ENCODE measurements at places on chromosomes 13 and 19. TPM values are rescaled to one million over a fixed set of nuclear protein-coding genes. Genes with fewer than 3 reads are reported as not detected.

- no peak for DNase-seq
Measured at GRCh38 chr13:27321468-27322431, 51.1 kb downstream of the RASL11A start.

- no peak for DNase-seq
Measured at GRCh38 chr19:49069026-49069425, 3.5 kb downstream of the KCNA7 start.

- no peak for DNase-seq
Measured at GRCh38 chr19:5050067-5050656, 81.2 kb downstream of the KDM4B start.

DNA sequence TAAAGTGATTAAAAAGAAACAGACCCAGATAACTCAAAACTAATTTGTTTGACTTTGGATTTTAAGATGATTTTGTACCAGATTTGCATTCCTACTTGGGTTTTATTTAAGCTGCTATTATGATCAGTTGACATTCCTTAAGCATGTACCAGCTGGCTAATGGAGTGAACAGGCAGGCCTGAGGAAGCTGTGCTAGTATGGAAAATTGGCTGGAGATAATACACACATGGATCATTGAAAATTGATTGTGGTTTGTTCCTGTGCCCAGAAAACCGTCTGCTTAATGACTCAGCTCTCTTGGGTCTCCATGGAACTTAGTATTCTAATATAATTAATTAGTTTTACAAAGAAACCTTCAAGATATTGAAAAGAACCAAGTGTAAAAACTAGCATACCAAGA is 22.6 kb downstream of the POLR1D start:
- no peak for DNase-seq

DNA sequence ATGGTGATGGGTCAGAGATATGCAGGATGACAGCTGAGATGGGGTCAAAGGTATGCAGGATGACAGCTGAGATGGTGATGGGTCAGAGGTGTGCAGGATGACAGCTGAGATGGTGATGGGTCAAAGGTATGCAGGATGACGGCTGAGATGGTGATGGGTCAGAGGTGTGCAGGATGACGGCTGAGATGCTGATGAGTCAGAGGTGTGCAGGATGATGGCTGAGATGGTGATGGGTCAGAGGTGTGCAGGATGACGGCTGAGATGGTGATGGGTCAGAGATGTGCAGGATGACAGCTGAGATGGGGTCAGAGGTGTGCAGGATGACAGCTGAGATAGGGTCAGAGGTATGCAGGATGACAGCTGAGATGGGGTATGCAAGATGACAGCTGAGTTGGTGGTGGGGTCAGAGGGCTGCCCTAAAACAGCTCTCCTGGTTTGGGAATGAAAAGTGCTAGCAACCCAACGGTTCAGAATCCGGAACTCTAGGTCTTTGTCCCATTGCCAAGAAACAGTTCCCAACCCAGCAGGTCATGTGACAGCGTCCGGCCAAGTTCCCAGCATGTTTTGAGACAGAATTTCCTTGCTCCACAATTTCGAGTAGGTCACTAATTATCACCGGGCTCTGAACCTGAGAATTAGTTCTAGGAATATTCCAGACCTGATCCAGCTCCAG is 3.2 kb downstream of the SELENOW start:
- no peak for DNase-seq

- peak; percentile 83 for DNase-seq
Measured at GRCh38 chr13:110108348-110109139, 198.4 kb downstream of the COL4A1 start.

- DNase-seq: no peak
Measured at GRCh38 chr13:46715363-46715762, 81.6 kb downstream of the ESD start.

DNA sequence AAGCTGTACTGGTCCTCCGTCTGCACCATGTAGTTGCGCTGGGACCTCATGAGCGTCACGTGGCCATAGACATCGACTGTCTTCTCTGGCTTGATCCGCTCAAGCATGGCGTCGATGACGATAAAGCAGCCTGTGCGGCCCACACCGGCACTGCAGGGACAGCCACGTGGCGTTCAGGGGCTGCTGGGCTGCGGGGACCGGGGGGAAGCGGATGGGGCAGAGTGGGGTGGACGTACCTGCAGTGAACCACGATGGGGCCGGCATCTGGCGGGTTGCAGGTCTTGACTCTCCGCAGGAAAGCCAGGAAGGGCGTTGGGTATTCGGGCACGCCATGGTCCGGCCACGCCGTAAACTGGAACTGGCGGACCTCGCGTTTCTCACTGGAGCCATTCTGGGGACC is 128.5 kb downstream of the PTPRS start:
- DNase-seq: no peak

- DNase-seq: no peak
Measured at GRCh38 chr19:10291554-10292205, 1.9 kb downstream of the ICAM5 start.

- DNase-seq: peak; percentile 84
Measured at GRCh38 chr19:12777217-12778016, 2.1 kb upstream of the HOOK2 start.

- DNase-seq: no peak
Measured at GRCh38 chr13:94758436-94758960, 46.2 kb upstream of the SOX21 start.

GRCh38 chr19:7504684-7505083 is 11.2 kb upstream of the ZNF358 start:
- no peak for DNase-seq

DNA sequence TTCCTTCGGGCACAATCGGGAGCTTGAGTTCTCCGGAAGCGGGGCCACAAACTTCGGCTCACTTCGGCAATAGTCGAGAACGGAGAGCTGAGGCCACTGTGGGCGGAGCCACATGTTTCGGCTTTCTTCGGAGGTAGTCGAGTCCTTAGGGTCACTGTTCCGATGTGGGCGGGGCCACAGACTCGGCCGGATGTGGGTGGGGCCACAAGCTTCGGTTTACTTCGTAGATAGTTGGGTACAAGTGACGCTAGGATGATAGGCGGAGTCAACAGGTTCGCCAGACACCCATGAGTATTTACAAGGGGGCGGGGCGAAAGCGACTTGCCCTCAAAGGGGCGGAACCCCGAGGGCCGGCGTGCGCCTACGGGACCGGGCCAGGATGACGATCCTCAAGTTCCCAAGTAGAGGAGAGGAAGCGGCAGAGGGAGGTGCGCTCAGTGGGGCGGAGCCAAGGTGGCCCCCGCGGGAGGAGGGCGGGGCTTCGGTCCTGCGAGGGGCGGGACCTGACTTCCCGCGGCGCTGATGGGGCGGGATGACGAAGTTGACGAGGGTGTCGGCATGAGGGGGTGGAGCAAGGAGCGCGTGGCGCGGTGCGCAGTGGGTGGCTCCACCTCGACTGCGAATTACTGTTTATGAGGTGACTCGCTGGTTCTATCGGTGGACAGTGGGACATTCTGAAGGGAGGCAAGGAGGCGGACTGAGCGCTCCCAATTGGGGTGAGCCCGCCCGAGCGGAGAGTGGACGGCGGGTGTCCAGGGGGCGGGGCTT is 539 bp upstream of the MBOAT7 start:
- peak; percentile 100 for DNase-seq

- DNase-seq: peak; percentile 62
Measured at GRCh38 chr13:34750078-34750931, 191.8 kb upstream of the NBEA start.

- DNase-seq: no peak
Measured at GRCh38 chr19:55353356-55353802, 1.1 kb downstream of the COX6B2 start.

- DNase-seq: peak; percentile 51
Measured at GRCh38 chr19:19405971-19406877, 749 bp downstream of the GATAD2A start.

DNA sequence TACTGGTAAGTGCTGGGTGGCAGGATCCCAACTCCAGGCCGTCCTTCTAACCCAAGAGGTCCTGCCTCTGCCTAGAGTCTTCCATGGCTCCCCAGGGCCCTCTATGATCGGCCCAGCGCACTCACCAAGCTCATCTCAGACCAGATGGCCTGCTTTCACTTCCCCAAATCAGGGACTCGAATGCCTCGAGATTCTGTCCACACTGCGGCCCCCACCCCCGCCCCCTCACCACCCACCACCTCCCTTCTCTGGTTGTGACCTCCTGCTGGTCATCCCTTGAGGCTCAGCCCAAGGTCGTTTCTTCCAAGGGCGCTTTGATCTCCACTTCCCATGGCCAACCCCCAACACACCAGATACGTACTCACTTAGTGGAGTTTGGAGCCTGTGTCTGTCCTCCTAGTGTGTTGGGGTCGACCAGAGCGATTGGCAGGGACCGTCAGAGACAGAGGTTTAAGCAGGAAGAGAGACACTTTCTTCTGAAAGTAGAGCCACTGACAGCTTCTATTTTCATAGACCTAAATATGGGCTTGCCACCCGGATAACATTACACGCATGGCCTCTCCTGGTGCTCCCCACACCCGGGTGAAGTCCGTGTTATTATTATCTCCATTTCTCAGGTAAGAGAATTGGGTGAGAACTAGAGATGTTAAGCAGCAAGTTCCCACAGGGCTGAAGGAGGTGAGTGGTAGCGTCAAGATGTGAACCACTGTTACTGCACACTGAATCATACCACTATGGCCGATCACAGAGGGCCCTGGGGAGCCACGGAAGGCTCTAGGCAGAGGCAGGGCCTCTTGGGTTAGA is at the start of gene FCER2:
FCER2 (minus strand) TSS at position 478 of the 804 bp plus-strand sequence. CDS start 2,371 bp downstream, outside the sequence.
- DNase-seq: no peak

- no peak for DNase-seq
Measured at GRCh38 chr13:76406243-76406642, 480.0 kb downstream of the KCTD12 start.

DNA sequence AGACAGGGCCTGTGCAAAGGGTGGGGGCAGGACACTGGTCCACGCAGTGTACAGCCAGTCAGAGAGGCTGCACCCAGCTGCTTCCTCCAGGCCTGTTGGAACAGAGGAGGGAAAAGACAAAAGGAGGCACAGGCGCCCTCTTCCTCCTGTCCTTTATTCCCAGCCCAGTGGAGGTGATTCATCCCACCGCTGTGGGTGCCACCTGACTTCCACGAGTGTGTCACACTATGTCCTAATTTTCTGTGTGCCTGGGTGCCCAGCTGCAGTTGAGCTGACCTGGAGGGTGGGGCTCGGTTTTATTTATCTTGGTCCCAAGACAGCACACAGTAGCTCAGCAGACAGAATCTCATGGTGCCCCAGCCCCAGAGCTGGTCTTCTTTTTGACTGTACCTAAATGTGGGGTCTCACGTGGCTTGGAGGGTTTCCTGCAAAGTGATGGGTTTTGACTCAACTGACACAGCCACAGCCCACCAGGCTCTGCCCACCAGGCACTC is 9.0 kb downstream of the EPS15L1 start:
- no peak for DNase-seq

DNA sequence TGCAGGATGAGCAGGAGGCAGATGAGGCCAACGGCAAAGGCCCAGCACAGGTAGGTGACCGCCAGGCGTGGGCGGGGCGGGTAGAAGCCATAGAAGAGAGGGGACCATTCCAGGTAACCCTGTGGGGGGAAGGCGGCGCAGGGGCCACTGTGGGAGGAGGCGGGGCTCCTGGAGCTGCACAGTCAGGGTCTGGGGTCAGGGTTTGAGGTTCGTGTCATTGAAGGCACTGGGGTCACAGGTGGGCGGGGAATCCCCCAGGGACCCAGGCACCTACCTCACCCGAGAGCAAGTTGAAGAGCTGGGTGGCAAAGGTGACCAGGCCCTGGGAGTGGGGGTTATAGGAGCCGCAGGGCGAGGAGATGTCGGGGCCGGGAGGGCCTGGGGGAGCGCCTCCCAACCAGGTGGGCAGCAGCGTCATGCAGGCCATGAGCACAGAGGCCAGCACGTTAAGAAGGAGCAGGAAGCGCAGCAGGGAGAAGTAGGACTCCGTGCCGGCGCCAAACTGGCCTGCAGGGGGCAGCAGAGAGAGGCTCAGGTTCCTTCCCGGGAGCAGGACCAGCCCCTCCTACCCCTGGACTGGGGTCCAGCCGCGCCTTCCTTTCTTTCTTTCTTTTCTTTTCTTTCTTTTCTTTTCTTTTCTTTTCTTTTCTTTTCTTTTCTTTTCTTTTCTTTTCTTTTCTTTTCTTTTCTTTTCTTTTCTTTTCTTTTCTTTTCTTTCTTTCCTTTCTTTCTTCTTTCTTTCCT is 4.6 kb downstream of the TMC4 start:
- DNase-seq: peak; percentile 95

GRCh38 chr19:1474765-1475351 is 4.2 kb downstream of the C19orf25 start:
- no peak for DNase-seq

Gene MED26
- 11.4 TPM for total RNA-seq

Gene CLPTM1
- 83.9 TPM for total RNA-seq

Gene CAB39L
- 6.0 TPM for total RNA-seq

Gene ADAT3
- 12.9 TPM for total RNA-seq

Gene C19orf85
- total RNA-seq: 1.2 TPM

Gene CBARP
- 25.6 TPM for total RNA-seq

Gene ZNF566
- 18.0 TPM for total RNA-seq

Gene CHAF1A
- total RNA-seq: 143 TPM

Gene ZNF568
- 3.1 TPM for total RNA-seq

Gene NALCN
- total RNA-seq: 0.09 TPM

Gene FBXO17
- total RNA-seq: 25.5 TPM

Data from H9 (cell line).